Placental pericyte (primary cell): ENCODE measurements at places on chromosomes 4 and X. TPM values are rescaled to one million over a fixed set of nuclear protein-coding genes. Genes with fewer than 3 reads are reported as not detected.

FGF2 gene
- 87.2 and 191 TPM in 2 replicates for total RNA-seq

MFAP3L gene
- 0.86 and 1.1 TPM in 2 replicates for total RNA-seq

ETDB gene
- not detected in 2 replicates for total RNA-seq

TECRL gene
- not detected in 2 replicates for total RNA-seq

EPHA5 gene
- total RNA-seq, result 0.22 and 3.7 TPM in 2 replicates

CTAG2 gene
- total RNA-seq, result 0.22 TPM in 1 of 2 replicates, not detected in the other

FHDC1 gene
- total RNA-seq, result under 0.01 and 0.29 TPM in 2 replicates

DACH2 gene
- 0.14 TPM in 1 of 2 replicates, not detected in the other for total RNA-seq

KIF4A gene
- total RNA-seq, result 1.1 and 24.6 TPM in 2 replicates

HPGD gene
- 1.6 TPM in 1 of 2 replicates, not detected in the other for total RNA-seq

RAB39B gene
- 0.14 and 0.44 TPM in 2 replicates for total RNA-seq

CFAP99 gene
- under 0.01 TPM in 2 replicates for total RNA-seq

DMD gene
- total RNA-seq, result 26.9 and 30.6 TPM in 2 replicates

STOX2 gene
- 0.57 and 15.8 TPM in 2 replicates for total RNA-seq

CYTL1 gene
- 2.8 TPM in 1 of 2 replicates, not detected in the other for total RNA-seq

ADRA2C gene
- 2.2 and 2.9 TPM in 2 replicates for total RNA-seq

HTT-AS gene
- not detected in 2 replicates for total RNA-seq

MAGED4B gene
- total RNA-seq, result 29.3 and 34.9 TPM in 2 replicates

UGT2B17 gene
- not detected in 2 replicates for total RNA-seq

FAM156B gene
- total RNA-seq, result 14.9 and 22.8 TPM in 2 replicates

RRH gene
- total RNA-seq, result 0.14 TPM in 1 of 2 replicates, not detected in the other

GNRHR gene
- not detected in 2 replicates for total RNA-seq

RPL34 gene
- 321 and 406 TPM in 2 replicates for total RNA-seq

F11 gene
- not detected in 2 replicates for total RNA-seq

BRCC3 gene
- total RNA-seq, result 8.3 and 13.3 TPM in 2 replicates

NCBP2L gene
- total RNA-seq, result not detected in 2 replicates

APELA gene
- total RNA-seq, result not detected in 2 replicates

FAM133A gene
- total RNA-seq, result 0.14 TPM in 1 of 2 replicates, not detected in the other

DCAF4L1 gene
- total RNA-seq, result under 0.01 TPM in 2 replicates

ZNF630 gene
- total RNA-seq, result 0.29 and 0.88 TPM in 2 replicates
